Activated naive CD4-positive, alpha-beta T cell (primary cell): ENCODE measurements at places on chromosomes 1 and 21.

GRCh38 chr1:183137782-183138181 is 48.3 kb upstream of the LAMC2 start:
- DNase-seq: no peak

DNA sequence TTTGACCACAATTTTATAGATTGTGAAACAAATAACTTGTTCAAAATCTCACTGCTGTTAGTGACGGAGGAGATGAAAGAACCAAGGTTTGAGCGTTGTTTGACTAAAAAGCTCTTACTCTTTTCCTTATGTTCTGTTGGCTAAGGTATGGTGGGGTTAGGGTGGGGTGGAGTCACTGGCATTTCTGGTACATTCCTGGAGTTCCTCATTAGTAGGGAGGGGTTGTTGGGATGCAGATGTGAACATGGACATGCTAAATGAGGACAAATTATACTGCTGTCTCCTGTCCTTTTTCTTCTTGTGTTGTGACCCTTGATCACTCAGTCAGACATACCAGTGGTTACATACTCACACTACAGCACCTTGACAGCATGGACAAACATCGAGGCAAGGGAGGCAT is 26.2 kb upstream of the CD1D start:
- no peak for DNase-seq

GRCh38 chr1:5961601-5962000 is 30.6 kb downstream of the NPHP4 start:
- no peak for DNase-seq

- no peak for DNase-seq
Observed at GRCh38 chr1:109228167-109228566, 14.4 kb downstream of the SARS1 start.

- DNase-seq: no peak
Observed at GRCh38 chr1:1858382-1859086, 32.4 kb downstream of the GNB1 start.

DNA sequence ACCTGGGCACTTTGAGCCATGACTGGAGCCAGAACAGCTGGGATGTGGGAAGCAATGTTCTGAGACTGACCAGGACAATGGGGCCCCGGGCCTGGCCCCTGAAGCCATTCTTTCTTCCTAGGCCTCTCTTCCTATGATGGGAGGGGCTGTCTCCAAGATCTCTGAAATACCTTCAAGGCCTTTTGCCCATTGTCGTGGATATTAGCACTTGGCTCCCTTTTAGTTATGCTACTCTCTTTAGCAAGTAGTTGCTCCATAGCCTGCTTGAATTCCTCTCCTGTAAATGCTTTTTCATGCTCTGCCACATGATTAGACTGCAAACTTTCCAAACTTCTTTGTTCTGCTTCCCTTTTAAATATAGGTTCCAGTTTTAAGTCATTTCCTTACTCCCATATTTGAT is 262.9 kb upstream of the CACYBP start:
- DNase-seq: no peak

- DNase-seq: no peak
Observed at GRCh38 chr1:165861911-165862310, 34.5 kb downstream of the UCK2 start.

DNA sequence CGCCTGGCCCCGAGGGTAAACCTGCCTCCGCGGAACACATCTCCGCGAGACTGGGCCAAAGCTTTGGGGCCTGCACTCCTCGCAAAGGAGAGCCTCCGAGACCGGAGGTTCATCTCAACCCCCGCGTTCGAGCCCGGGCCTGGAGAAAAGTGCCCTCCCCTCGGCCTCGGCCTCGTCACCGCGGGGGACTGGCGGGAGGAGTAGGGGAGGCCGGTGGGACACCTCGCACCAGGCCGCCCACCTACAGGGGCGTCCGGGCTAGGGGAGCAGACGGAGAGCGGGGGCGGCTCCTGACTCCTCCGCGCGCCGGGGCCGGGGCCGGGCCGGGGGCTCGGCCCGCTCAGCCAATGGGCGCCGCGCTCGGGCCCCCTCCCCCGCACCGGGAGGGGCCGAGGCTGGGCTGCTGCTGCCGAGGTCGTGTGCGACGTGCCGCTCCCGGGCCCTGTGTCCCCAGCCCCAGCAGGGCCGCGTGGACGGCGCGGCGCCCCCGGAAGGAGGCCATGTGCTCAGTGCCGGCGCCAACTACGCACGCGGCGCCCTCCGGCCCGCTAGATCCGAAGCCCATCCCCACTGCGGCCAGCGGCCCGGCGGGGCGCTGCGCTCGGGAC is 684 bp downstream of the SLC2A1 start:
- DNase-seq: peak; percentile 58

DNA sequence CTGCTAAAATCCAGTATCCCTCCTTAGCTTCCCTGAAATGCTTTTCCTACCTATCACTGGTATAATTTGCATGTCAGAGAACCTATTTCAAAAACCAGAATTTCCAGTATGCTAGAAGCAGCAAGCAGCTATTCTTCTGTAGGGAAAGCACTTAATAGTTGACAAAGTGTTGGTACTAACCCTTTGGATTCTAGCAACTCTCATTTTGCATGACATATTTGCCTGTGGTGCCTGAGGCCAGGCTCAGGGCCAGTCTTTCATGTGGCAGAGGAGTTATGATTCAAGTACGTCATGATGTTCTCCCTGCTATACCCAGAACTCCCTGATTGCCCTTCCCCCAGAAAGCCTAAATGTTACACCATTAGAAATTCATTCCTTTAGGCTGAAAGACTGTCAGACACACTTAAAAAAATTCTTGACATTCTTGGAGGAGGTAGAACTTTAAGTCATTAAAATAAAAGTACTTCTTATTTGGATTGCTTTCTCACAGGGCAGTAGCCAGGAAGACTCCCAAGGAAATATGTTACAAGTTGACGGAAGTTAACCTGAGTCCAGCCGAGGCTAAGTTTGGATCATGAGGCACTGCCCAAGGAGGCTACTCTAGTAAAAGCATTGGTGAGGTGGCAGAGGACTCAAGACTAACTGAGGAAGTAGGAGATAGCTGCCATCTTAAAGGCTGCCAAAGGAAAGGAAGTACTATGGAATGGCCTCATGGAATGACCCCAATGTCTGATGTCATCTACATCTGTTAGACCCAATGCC is 298.4 kb upstream of the SPAG17 start:
- no peak for DNase-seq

DNA sequence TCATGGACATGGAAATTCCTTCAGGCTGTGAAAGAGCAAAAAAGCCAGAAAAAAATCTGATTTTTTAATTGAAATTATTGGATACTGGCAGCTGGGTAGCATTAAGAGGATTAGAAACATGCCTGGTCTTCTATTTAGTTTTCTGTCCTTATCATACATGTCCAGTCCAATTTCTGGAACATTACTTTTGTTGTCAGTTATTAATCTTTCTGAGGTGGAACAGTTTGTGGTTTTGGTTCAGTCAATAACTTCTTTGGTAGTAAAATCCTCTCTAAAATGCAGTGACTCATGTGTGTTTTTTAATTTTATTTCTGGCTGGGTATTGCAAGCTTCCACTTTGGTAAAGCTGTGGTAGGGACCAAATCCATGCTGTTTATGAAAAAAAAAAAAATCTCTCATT is 687.0 kb upstream of the ADGRL2 start:
- DNase-seq: no peak

GRCh38 chr1:87030740-87031690 is 116.6 kb downstream of the HS2ST1 start:
- no peak for DNase-seq

- no peak for DNase-seq
Observed at GRCh38 chr1:212157252-212157651, 121.7 kb downstream of the DTL start.

DNA sequence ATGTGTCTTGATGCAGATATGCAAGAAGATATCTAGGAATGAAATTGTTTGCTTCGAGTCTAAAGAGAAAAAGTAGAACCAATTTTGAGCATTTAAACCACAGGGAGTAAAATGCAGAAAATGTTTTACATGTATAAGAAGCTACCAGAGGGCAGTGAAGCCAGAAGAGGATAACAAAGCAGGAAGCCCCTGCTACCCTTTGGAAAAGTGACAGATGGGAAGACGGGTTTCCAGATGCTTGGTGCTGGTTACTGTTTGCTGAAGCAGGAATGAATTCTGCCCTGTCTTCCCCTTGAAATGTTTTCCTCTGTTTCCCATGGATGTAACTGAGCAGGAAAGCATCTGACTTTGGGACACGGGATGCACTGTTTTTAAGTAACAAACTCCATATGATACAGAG is 822.2 kb downstream of the MRPL39 start:
- no peak for DNase-seq

GRCh38 chr1:205466595-205467220 is 10.9 kb upstream of the BLACAT1 start:
- no peak for DNase-seq

- no peak for DNase-seq
Observed at GRCh38 chr1:88549536-88549935, 134.5 kb upstream of the PKN2 start.

DNA sequence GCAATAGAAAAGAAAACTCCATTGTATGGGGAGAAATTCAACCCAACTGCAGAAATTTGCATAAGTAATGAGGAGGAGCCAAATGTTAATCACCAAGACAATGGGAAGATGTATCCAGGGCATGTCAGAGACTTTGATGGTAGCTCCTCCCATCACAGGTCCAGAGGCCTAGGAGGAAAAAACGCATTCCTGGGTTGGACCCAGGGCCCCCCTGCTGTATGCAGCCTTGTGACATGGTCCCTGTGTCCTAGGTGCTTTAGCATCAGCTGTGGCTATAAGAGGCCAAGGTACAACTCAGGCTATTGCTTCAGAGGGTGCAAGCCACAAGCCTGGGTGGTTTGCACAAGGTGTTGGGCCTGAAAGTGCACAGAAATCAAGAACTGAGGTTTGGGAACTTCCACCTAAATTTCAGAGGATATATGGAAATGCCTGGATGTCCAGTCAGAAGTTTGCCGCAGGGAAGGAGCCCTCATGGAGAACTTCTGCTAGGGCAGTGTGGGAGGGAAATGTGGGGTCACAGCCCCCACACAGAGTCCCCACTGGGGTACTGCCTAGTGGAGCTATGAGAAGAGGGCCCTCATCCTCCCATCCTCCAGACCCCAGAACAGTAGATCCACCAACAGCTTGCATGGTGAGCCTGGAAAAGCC is 162.3 kb downstream of the TGFB2 start:
- no peak for DNase-seq

GRCh38 chr1:112957133-112957812 is 1.3 kb upstream of the SLC16A1 start:
- peak; percentile 4 for DNase-seq

DNA sequence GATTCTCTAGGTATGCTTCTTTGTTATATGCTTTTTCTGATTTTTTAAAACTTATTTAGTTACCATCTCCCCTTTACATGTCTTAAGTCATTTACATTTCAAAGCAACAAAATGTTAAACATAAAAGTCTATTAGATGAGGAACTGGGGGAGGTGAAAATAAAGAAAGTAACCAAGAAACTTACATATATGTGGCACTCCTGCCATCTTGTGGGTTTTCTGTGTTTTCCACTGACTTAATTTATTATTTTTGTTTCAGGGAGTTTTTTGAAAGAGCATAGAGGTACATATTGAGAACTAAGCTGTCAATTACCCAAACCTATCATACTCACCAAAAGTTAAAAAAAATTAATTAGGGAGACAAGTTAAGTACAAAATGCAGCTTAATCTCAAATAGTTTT is 1531.1 kb downstream of the MRPL39 start:
- DNase-seq: no peak

DNA sequence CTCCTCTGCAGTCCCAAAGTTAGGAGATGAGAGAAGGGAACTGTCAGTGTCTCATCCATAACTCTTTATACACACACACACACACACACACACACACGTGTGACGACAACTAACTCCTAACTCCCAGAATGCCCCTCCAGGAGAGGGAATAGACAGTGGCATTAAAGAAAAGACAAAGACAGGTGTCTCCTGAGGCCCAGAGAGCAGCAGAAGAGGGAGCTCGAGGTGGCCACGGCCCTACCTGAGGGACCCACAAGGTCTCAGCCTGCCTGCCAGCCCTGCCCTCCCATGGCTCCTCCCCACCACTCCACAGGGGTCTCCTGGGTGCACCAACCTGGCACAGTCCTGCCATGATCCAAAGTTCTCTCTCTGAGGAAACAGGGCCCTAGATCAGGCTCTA is 1.6 kb upstream of the PHLDA3 start:
- DNase-seq: no peak

- DNase-seq: no peak
Observed at GRCh38 chr1:224534731-224535130, 81.4 kb upstream of the CNIH3 start.

- no peak for DNase-seq
Observed at GRCh38 chr21:35265170-35265877, 216.2 kb upstream of the RUNX1 start.

DNA sequence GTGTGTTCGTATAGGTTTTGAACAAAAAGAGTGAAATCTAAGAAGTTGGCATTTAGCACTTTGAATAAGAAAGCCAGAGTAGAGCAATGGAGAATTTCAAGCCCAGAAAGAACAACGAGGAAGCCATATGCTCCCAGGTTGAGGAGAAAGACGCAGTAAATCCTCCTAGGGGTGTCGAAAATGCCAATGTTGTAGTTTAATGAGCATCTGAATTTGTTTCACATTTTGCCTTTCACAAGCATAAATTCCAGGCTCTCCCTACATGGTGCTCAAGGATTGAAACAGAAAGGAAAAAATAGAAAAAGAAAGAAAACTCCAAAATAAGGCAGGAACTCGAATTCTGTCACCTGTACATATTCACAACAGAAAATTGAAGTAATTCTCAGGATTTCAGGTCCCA is 264.7 kb upstream of the SGIP1 start:
- no peak for DNase-seq

DNA sequence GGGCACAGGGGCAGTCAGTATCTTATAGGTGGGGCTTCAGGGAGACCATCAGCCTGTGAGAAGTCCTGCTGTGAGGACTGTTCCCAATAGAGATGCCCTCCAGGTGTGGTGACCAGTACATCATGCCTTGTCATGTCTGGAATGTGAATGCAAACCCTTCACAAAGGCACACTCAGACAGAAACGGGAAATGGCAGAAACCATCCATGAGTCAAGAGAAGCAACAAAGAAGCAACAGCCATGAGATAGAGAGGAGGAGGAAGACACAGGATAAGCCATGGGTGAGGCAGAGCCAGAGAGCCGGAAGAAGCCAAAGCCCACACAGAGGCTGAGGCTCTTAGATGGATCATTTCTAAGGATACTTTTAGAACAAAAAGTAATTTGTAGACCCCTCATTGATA is 20.1 kb upstream of the ZP4 start:
- no peak for DNase-seq

DNA sequence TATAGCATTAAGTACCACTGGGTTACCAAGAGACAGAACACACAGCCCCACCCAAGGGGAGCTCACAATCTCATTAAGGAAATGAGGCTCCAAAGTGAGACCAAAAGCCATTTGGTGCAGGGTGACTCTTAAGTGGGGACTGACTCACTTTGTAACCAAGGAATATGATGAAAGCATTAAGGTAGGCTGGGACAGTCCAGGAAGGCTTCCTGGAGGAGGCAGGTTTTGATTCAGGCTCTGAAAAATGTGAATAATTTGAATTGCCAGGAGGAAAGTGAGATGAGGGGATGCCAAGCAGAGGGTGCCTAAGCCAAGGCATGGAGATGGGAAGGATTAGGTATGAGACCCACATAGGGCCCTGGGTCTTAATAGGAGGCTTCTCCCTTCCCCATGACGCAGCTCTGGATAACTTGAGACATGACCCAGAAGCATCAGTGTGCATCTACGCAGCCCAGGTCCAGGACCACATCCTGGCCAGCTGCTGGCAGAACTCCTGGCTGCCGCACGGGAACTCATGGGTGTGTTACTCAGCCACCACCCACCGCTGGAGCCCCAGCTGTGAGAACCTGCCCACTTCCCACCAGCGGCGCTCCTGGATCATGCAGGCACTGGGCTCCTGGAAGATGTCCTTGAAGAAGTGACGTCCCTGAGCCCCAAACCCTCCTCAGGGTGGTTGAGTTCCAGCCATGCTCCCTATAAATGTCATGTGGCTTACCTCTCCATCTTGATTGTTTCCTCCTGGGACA is 5.9 kb upstream of the TTC4 start:
- no peak for DNase-seq
